ENCODE measurements at places on chromosomes 13 and 19.

DNA sequence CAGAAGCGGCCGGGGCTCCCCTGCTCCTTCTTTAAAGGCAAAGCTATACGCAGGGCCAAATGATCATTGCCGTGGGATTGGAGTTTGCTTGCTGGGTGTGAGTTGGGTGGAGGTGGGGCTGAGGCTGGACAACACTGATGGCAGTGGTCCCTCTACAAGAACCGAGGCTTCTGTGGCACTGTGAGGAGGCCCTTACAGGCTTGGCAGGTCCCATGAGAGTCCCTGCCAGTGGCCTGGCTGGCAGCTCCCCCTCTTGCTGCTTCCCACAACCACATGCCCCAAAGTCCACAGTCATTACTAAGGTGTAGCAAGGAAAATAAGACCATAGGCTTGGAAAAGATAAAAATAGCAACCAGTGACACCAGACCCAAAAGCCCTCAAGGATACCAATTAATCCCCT is 98.4 kb downstream of the ANKRD10 start:
- no peak for DNase-seq

DNA sequence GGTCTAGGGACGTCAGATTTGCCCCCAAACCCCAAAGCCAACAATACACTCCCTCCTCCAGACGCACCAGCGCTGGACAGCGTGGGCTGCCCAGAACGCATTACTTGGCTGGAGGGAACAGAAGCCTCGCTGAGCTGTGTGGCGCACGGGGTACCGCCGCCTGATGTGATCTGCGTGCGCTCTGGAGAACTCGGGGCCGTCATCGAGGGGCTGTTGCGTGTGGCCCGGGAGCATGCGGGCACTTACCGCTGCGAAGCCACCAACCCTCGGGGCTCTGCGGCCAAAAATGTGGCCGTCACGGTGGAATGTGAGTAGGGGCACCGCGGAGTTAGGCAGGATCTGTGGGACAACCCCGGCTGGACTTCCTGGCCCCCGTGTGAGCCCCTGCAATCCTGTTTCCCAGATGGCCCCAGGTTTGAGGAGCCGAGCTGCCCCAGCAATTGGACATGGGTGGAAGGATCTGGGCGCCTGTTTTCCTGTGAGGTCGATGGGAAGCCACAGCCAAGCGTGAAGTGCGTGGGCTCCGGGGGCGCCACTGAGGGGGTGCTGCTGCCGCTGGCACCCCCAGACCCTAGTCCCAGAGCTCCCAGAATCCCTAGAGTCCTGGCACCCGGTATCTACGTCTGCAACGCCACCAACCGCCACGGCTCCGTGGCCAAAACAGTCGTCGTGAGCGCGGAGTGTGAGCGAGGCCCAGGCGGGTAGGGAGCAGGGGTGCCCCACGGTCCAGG is 4.0 kb downstream of the ICAM5 start:
- DNase-seq = no peak

DNA sequence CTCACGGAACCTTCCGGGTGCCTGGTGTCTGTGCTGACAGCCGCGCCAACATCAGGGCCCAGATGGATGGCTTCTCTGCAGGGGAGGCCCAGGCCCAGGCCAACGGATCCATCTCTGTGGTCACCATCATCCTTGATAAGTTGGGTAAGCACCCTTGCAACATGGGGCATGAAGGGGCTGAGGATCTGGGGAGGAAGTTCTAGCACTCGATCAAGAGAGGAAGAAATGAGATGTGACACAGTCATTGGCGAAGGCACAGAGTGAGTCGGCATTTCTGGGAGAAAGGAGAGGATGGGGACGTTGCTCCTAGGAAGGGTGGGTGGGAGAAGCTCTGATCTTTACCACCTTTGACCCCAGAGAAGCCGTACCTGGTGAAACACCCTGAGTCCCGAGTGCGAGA is 4.4 kb downstream of the CILP2 start:
- DNase-seq = no peak

DNA sequence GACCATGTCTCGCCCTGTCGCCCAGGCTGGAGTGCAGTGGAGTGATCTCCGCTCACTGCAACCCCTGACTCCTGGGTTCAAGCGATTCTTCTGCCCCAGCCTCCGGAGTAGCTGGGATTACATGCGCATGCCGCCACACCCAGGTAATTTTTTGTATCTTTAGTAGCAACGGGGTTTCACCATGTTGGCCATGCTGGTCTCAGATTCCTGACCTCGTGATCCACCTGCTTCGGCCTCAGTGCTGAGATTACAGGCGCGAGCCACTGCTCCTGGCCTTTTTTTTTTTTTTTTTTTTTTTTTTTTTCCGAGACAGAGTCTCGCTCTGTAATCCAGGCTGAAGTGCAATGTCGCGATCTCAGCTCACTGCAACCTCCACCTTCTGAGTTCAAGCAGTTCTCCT is 4.9 kb upstream of the KEAP1 start:
- DNase-seq = no peak

GRCh38 chr13:113129921-113130750 is 7.5 kb downstream of the F10 start:
- no peak for DNase-seq

GRCh38 chr13:41917641-41918040 is 43.3 kb downstream of the VWA8 start:
- DNase-seq = peak; percentile 50

- no peak for DNase-seq
Measured at GRCh38 chr13:98444381-98444780, 132.5 kb downstream of the STK24 start.

DNA sequence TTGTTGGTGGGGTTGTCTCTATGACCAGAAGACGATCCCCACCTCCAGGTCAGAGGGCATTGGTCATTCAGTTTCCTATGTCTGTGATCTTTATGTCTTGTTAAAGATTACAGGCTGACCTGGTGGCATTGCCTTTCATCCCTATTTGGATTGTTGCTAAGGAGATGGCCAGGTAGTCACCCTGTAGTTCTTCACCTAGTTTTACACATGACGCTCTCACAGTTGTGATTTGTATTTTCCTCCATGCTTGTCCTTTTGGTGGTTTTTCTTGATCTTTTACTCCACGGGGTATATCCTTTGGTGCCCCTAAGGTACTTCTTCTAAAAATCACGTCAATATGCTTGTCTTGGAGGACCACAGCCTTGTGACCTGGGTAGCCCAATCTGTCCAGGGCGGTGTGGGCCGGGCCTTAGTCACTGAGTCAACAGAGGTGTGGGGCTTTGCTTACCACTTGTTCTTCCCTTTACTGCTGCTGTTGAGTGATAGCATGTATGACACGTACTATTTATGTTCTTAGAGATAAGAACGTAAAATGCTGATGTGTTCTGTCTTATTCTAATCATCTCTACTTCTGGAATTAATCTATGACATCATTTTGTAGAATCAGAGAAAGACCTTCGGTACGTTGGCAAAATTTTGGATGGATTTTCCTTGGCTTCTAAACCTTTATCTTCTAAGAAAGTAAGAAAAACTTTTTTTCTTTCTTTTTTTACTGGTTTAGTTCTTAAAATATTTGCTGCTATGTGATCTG is 20.1 kb downstream of the GPATCH1 start:
- DNase-seq = no peak

GRCh38 chr13:82976499-82976898 is 905.8 kb downstream of the SLITRK1 start:
- DNase-seq = no peak

DNA sequence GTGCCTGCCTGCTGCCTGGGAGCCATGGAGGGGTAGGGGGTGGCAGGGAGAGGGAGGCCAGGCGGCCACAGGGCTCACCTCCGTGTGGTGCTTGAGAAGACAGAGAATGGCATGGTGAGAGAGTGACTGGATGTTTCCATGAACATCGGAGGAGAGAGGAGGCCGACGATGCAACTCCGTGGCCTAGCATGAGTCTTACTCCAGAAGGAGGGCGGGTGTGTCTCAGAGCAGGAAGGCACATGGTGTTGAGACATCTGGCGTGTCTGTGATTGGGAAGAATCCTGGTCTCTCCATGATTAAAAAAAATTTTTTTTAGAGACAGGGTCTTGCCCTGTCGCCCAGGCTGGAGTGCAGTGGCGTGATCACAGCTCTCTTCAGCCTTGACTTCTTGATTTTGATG is 5.1 kb downstream of the IRGC start:
- no peak for DNase-seq

- DNase-seq = no peak
Measured at GRCh38 chr19:17751103-17751911, at the start of gene FCHO1. TSS of gene FCHO1 (plus strand) at chr19:17751477. CDS start at chr19:17755165, 3,688 bp downstream.

GRCh38 chr13:40189898-40190630 is 476.4 kb downstream of the FOXO1 start:
- DNase-seq = peak; percentile 5

- DNase-seq = no peak
Measured at GRCh38 chr19:12695997-12696365, 450 bp downstream of the FBXW9 start.

GRCh38 chr19:42467183-42467760 is 24.5 kb upstream of the CXCL17 start:
- no peak for DNase-seq

GRCh38 chr13:46753917-46754316 is 43.0 kb downstream of the ESD start:
- no peak for DNase-seq

DNA sequence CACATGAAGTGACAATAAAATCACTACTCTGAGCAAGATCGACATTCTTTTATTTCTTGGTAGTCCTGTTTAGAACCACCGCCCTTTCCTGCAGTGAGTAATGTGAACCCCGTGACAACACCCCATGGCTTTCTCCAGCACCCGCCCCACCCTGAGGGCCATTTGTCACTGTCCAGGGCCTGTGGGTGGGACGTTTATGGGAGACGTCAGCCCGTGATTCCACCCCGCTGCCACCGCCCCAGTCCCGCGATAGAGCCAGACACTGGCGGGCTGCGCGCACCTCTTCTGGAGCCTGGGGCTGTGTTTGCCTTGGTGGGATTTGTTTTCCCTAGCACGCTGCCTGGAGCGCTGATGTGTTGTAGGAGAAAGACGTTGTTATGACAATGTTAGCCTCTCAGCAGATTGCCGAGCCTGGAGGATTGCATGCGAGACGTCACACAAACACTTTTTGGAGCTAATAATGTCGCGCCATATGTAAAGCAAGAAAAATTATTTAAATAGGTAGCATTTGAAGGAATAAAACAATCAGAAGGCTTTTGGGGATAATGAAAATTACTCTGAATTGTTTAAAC is 263.7 kb downstream of the TEX29 start:
- no peak for DNase-seq

DNA sequence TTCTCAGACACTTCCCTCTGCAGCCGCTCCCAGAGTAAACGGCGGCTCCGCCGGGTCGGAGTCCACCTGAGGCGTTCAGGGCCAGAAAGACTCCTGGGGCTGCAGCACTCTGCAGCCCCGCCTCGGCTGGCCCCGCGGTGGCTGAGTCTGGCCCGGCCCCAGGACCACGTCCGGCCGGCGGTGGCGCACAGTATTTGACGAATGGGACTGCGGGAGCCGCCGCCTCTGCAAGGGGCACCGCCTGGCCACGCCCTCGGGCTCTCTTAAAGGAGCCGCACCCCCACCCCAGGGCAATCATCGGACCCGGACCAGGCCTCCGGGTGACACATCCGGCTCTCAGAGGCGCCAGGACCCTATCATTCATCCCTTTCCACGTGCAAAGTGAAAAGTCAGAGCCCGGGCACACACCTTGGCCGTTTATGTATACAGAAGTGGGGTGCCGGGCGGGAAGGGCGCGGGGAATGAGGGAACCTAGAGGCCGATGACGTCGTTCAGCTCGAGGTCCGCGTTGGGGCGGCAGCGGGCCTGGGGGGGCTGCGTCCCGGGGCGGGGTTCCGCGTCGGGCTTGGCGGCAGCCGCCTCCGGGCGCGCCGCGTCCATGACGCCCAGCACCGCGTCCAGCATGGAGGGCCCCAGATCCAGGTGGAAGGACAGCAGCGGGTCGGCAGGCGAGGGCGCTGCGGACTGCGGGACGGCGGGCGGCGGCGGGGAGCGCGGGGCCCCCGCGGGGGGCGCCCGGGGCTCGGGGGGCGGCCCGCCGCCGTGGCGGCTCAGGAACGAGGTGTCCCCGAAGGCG is 1.2 kb upstream of the LENG9 start:
- peak; percentile 84 for DNase-seq

GRCh38 chr13:106621833-106622232 is 53.9 kb upstream of the ARGLU1 start:
- no peak for DNase-seq

- DNase-seq = no peak
Measured at GRCh38 chr19:18685597-18686190, 2.2 kb downstream of the CRTC1 start.

GRCh38 chr13:27679396-27679795 is 57.7 kb downstream of the POLR1D start:
- DNase-seq = no peak

DNA sequence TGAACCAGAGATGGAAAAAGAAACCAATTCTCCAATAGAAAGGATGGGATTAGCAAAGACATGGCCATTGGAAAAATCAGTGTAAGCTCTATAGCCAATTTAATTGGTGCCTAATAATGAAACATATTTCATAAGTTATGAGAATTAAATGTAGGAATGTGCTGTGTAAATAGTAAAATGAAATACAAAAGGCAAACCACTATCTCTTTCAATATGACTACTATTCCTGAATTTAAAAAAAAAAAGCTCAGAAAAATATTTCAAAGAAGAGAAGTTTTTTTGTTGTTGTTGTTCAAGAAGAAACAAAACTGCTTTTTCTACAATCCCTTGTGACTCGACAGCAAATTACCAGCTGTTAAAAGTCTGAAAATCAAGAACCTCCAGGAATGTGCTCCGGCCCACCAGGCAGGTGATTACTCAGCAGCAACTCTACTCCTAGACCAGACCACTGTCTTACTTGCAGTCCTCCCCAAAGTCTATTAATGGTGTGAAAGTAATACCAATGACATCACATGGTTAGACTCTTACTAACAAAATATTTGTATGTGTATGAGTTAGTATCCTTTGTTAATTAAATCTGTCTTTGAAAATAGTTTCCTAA is 362.4 kb downstream of the KCTD12 start:
- no peak for DNase-seq

DNA sequence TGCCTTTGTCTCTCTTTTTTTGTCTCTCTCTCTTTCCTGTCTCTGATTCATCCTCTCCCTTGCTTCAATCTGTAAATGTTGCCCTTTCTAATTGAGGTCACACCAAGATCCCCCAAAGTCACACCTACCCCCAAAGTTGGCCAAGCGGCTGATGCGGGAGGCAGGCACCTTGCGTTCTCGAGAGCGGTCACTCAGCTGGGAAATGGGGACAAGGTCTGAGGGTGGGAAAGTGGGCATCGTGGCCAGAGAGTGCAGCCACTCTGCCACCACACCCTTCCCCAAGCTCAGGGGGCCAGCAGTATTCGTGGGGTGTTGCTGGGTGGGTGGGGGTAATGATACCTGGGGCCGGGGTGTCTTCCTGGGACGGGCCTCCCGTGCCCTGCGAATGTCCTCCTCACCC is 2.7 kb downstream of the COQ8B start:
- no peak for DNase-seq

- peak; percentile 93 for DNase-seq
Measured at GRCh38 chr13:33611121-33611805, 206.7 kb upstream of the RFC3 start.

DNA sequence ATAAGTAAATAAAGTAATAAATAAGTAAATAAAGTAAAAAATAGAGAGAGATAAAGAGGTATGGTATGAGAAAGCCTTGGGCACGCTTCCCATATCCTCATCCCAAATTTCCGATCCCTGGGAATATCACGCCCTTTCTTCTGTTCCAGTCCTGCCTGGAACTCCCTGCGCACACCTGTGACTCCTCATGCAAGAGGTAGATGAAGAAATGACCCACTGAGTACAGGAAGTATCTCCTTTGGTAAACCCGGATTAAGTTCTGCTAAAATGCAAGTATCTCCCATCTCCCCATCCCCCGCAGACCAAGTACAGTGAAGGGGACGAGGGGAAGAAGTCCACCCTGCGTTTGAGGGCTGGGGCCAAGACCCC is 399 bp upstream of the ZNF136 start:
- no peak for DNase-seq

GRCh38 chr19:43735957-43736356 is 18.8 kb downstream of the SMG9 start:
- DNase-seq = peak; percentile 7

Data from fibroblast of gingiva (primary cell).